ENCODE measurements at places on chromosomes 7 and 10.

DNA sequence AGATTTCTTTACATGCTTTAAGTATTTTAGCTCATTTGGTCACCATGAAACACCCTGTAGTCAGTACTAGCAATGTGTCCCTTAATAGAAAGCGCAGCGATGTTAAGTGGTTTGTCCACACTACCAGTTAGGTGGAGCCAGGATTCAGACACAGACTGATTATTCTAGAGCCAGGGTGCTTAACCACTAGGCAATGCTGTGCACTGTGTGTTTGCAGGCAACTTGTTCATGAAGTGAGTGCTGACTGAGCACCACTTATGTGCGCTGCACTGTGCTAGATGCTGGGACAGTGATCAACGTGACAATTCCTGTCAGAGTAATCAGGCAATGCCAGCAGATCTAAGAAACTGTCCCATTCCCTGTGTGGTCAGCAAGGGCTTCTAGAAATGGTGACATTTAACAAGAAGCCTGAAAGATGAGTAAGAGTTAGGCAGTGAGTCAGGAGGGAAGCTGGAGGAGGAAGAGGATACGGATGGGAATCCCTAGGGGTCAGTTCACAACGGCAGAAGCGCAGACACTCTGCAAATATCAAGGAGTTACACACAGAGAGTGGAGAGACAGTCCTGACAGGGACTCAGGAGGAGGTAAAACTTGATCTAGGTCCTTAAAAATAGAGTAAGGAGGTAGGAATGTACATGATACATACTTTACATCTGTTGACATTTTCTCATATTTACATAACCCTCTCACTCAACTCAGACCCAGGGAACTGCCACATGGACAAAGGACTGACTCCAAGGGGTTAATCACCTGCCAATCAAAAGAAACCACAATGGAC is 69.7 kb upstream of the EGR2 start:
- no peak for DNase-seq

- no peak for DNase-seq
Measured at GRCh38 chr7:28405662-28406061, 6.7 kb upstream of the CREB5 start.

DNA sequence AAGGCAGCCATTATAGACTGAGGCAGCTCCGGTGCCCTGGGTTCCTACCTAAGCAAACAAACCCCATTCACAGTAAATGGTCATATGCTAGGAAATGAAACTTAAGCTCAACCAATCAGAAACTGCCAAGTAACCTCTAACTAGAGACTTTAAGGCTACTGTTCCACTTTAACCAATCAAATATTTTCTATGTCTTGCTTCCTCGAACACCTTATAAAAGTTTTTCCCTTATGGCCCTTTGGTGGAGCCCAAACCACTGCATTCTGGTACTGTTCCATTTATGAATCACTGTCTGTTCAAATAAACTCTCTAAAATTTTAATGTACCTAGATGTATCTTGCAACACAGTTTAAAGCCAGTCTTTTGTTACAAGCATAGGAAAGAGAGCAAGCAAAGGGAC is 361.1 kb downstream of the HGF start:
- no peak for DNase-seq

GRCh38 chr10:15118615-15119014 is 21.5 kb downstream of the RPP38 start:
- DNase-seq = no peak

DNA sequence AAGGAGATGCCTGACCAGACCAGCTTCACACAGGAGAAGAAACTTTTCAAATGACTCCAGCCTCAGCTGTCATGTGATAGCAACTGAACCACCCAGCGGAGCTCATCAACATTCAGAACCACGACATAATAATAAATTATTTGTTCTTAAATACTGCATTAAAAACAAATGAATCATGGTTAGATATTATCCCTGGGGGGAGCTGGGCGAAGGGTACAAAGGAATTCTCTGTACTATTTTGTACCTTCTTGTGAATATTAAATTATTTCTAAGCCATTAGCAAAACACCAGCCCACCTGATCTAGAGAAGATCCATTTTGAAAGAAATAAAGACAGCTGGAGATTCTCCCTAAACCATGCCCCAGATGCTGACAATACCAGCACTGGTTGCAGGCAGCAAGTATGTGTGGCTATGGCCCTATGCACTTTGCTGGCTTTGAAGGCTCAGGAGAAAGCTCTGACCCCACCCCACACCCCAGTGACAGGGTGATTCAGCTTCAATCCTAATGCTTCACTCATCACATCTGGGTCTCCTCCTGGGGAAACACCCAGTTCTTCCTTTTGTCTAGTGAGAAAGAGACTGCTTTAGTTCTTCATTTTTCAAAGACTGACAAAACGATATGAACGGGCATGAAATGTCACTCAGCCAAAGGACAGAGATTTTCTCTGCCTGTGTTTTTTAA is 45.5 kb upstream of the NKX2-3 start:
- DNase-seq = no peak

DNA sequence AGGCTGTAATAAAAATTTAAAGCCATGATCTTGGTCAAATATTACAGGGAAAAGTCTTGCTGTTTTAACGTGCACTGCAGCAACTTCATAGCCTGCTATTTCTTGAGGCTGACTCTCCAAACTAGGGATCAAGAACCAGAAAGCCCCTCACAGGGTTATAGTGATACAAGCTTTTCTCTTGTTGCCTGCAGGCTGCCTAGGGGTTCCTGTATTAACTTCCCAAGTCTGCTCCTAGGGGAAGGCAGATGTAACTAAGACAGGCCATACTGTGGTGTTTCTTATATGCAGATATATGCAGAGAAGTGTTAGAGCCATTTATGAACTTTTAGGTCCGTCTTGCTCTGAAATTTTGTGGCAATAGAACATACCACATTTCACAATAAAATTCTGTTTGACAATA is 175.7 kb downstream of the FOXP2 start:
- no peak for DNase-seq

GRCh38 chr10:21530641-21531040 is 3.4 kb upstream of the MLLT10 start:
- no peak for DNase-seq

- peak; percentile 77 for DNase-seq
Measured at GRCh38 chr7:157693071-157693520, 356.3 kb downstream of the DNAJB6 start.

DNA sequence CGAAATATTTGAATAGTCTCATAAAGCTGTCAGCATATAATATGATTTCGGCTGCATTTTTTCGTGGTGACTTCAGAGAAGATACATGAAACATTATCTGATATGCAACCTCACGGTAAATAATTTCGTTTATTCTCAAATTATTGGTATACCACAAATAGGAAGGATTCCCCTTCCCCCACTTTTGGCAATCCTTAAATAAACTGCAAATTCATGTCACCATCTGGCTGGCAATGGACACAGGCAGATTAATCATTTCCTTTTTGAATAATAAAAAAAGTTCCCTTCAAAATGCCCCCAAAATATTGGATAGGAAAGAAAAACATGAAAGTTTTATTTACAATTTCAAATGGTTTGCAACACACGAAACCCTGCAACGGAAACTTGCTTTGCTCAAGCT is 234.5 kb upstream of the MEOX2 start:
- DNase-seq = no peak

- DNase-seq = no peak
Measured at GRCh38 chr7:7210475-7211237, 28.3 kb downstream of the C1GALT1 start.

DNA sequence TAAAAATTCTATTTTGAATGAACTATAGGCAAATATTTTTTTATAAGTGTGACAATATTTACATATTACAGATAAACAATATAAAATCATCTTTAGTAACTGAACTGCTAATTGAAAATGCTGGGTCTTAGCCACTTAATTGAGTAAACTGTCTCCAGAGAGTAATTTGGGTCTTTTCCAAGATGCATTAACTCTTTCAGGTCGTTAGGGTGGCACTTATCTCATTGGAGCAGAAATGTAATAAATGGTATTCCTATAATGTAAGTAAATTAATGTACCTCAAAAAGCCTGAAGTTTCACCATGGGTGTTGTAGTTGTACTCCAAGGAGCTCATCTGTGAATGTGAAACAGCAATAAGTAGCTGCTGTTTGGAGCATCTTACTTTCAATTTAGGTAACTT is 208.5 kb downstream of the EXOC4 start:
- no peak for DNase-seq

- DNase-seq = no peak
Measured at GRCh38 chr10:110399106-110399964, 94.6 kb upstream of the SMNDC1 start.

DNA sequence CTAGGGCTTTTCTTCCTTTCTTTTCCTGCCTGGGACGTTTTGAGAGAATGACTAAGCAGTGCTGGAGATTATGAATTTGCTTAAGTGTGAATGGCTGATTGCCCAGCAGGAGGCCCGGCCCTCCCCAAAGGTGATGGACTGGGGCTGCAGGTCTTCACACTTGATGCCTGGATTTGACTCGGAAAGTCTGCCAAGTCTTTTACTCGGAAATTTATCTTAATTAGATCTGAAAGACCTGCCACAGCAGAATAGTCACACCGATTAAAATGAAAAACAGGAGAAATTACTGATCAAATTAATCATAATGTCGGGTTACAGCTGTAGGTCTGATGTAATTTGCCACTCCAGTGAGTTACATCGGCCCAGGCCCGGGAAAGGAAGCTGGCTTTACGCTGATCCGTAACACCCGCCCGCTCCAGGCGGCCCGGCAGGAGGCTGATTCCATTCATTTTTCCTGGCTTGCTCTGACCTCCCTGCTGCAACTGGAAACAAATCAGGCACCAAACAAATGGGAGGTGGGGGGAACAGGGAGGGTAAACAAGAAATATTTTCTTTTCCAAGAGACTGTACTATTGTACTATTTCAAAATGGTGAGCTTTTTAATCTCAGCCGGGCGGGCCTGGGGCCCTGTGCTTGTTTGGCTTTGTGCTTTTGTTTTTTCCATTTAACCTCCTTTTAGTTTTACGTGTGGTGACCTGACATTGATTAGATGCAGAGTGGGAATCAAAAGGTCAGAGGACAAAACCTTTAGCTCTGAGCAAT is 212.4 kb upstream of the YAE1 start:
- no peak for DNase-seq

GRCh38 chr7:90396420-90396819 is 6.8 kb upstream of the CLDN12 start:
- DNase-seq = no peak

GRCh38 chr7:77940647-77941046 is 142.1 kb downstream of the PHTF2 start:
- peak; percentile 8 for DNase-seq

- DNase-seq = peak; percentile 8
Measured at GRCh38 chr10:7529638-7530037, 118.8 kb upstream of the SFMBT2 start.

DNA sequence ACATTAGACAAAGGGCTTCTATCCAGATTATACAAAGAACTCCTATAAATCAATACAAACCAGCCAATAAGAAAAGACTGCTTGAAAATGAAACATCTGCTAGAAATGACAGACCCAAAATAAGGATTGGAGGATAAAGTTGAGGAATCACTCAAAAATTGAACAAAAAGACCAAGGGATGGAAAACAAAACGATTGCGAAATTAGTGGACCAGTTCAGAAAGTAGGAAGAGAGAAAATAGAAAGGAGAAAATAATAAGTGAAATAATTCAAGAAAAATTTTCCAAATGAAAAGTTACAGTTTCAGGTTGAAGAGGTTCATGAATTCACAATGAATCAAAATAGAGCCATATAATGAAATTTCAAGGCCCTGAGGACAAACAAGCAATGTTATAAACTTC is 115.8 kb upstream of the CTBP2 start:
- DNase-seq = no peak

GRCh38 chr10:121322776-121323175 is 275.5 kb downstream of the FGFR2 start:
- DNase-seq = no peak

GRCh38 chr10:132847856-132848255 is 61.9 kb upstream of the NKX6-2 start:
- DNase-seq = no peak

GRCh38 chr7:51000956-51001355 is 218.3 kb upstream of the GRB10 start:
- DNase-seq = no peak

DNA sequence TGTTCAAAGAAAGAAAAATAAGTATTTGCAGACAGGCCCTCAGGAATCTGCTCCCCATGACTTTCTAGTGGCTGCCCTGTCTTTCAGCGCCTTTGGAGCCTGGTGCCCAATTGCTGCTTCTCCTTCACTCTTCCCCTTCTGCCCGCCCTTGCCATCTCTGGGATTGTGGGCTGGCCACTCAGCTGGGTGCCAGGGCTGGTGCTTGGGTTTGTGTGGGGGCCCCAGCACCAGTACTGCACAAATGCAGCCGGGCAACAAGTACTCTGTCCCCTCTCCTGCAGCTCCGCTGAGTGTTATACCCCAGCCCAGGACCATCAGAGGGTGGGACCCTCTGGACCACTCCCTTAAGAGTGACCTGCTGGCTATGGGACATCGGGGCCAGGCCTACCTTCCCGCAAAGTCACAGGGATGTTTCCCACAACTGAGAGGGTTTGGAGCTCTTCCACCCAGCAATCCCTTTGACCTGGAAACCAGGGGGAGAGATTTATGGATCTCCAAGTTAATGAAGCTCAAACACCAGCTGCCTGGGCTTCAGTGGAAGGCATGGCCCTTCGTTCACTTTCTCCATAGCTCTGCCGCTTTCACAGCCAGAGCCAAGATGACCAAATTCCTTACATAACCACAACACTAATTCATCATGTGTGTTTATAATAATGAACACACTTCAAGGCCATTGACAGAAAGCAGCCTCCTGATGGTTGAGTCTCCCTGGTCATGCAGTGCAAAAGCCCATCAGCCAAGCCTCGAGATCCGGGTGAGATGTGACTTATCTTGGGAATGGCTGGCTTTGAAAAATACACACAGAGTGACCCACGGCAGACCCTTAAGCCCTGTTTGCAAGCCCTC is 313.9 kb upstream of the ZNF32 start:
- DNase-seq = no peak

DNA sequence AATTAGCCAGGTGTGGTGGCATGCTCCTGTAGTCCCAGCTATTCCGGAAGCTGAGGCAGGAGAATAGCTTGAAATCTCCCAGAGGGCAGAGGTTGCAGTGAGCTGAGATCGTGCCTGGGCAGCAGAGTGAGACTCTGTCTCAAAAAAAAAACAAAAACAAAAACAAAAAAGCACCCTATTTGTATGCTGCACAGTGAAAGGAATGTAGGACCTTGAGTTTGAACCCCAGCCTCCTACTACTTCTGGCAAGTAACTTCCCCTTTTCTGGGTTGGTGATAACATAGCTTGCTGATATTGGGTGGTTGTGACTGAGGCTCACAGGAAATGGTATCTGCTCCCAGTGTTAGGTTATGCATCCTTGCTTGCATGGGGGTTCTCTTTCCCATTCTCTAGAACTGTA is 205.3 kb downstream of the BUB3 start:
- no peak for DNase-seq

GRCh38 chr7:41167836-41168235 is 535.1 kb downstream of the INHBA start:
- DNase-seq = no peak

GRCh38 chr7:33640741-33641140 is 264.6 kb upstream of the BMPER start:
- DNase-seq = no peak

- DNase-seq = peak; percentile 17
Measured at GRCh38 chr7:85840554-85840953, 653.7 kb upstream of the SEMA3D start.
